Bone marrow (tissue), 2 donors: ENCODE measurements at places on chromosomes 1 and 21.

GRCh38 chr1:65054481-65054880, 88.1 kb upstream of the JAK1 start:
- DNase-seq, result no peak

- no peak for DNase-seq
Observed at GRCh38 chr1:159712080-159712479, 2.3 kb downstream of the CRP start.

DNA sequence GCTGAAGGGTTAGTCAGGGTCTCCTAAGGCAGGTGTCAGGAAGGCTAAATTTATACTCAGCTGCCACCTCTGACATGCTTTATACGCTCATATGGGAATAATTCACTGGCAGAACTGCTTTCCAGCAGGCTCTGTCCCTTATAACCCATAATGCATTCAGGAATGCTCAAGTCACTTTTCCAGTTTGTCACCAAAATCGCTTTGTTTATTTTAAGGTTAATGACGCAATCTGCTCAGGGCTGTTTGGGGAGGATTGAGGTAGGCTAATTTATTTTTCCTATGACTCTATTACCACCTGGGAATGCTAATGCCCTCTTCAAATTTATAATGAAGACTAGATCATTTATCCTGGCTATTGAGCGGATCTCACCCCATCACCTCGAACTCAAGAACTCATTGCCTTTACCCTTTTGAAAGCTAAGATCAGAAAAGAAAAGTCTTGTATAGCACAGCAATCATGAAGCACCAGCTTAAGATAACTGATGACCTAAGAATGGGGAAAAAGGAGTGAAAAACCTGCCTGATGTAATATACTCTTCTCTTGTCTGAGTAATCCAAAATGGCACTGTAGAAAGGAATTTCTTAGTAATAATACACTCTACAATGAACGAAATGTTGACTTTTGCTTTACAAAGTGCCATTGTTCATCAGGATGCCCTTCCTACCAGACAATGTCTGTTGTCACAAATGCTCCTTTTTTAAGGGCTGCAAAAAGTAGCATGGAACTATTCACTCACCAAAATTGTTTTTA, 97.9 kb upstream of the EXO1 start:
- DNase-seq, result no peak

- no peak for DNase-seq
Observed at GRCh38 chr1:244067893-244068292, 16.8 kb downstream of the ZBTB18 start.

DNA sequence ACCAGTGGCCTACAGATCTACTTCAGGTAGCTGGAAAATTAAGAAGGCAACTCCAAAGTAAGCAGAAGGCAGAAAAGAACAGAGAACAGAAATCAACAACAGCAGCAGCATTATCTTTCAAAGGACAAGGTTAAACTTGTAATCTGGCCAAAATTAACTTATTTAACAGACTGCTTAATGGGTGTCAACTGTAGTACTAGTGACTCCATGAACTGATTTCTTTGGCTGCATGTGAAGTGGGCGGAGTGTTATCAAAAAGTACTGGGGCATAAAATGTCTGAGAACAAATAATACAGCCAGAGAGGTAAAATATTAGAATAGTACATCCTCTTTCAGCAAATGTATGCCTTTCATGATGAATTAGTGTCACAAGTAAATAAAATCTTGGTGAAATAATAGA, 24.6 kb upstream of the NADK start:
- DNase-seq, result no peak

DNA sequence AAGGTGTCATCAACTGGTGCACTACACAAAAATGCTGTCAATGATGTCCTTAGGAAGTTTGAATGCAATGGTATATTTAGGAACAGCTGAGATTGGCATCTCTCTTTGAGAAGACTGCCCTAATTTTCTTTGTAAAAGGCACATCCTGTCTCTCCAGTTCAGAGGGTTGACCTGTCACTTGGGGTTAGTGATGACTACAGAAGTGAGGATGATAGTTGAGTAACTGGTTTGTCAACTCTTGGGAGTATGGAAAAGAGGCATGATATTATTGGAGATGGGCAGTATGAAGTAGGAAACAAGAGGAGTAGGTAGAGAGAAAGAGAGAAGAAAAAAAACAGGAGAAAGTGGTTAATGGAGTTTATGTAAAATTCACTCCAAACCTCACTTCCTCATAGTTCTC, 40.4 kb upstream of the PIGC start:
- DNase-seq, result no peak
